SK-N-SH (cell line): ENCODE measurements at places on chromosomes 4 and X. TPM values are rescaled to one million over a fixed set of nuclear protein-coding genes. Genes with fewer than 3 reads are reported as not detected.

The SOD3 gene
- polyA plus RNA-seq, result 12.0 and 21.6 TPM in 2 replicates

The ATP8A1 gene
- polyA plus RNA-seq, result 0.38 and 0.78 TPM in 2 replicates

The PPP2R2C gene
- 0.08 and 0.21 TPM in 2 replicates for polyA plus RNA-seq

DNA sequence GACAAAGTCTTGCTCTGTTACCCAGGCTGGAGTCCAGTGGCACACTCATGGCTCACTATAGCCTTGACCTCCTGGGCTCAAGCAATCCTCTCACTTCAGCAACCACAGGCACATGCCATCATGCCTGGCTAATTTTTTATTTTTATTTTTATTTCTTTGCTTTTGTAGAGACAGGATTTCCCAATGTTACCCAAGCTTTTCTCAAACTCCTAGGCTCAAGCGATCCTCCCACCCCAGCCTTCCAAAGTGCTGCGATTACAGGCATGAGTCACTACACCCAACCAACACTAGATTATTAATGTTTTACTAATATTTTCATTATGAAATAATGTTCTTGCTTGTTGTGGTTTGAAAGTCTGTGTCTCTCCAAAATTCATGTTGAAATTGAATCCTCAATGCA, 5.2 kb upstream of the ACTRT1 start:
- H3K36me3 ChIP-seq, result no peaks in the 10 kb centered on the region
- H3K4me3 ChIP-seq, result no peak overlapping the region
- H3K4me1 ChIP-seq, result no peaks in the 10 kb centered on the region
- H3K27me3 ChIP-seq, result no peaks in the 10 kb centered on the region

DNA sequence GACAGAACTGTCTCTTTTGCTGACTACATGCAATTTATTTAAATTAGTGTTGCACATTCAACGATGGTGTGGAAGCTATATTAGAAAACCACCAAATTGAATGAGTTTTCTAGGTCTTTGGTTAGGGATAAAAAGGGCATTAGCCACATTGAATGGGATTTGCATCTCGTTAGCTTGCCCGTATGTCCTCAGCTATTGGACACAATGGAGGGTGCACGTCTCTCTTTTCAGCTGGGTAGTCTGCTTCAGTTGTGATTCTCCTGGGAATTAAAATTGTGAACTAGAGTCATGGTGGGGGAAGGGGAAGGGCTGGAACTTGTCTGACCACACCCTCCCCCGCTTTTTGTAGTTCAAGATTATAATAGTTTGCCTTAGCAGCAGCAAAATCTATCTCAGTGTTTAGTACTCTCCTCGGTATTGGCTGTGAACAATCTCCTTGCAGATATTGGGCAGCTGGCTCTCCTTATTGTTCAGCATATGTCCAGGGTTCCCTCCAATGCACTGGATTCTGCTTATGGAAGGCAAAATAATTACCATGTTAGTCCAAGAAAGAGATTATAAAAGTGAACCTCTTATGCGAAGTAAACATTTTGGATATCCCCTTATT, 23.3 kb downstream of the TRIM2 start:
- H3K27ac ChIP-seq, result peak overlapping the region; percentile 81
- H3K4me1 ChIP-seq, result peaks cover 16% of the 10 kb centered on the region; the same call in 1 of the 2 replicates
- no peak overlapping the region for H3K4me3 ChIP-seq
- no peaks in the 10 kb centered on the region for H3K27me3 ChIP-seq
- no peak for DNase-seq

DNA sequence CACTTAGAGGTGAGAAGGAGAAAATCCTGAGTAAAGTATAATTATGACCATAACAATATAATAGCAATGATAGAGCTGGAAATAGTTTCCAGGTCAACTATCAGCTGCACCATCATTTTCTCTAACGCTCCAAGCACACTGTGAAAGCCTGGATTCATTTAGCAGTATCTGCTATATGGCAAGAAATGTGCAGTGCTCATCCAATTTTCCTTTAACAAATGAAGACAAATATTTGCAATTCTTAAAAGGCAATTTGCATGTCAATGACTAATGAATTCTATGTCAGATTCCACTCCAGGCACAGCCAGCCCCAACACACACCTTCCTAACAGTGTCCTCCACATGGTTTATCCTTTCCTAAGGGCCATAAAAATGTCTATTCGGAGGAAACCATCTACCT, 12.7 kb downstream of the PRSS12 start:
- DNase-seq, result peak; percentile 15
- H3K27ac ChIP-seq, result peak overlapping the region; percentile 92
- no peak overlapping the region for H3K4me3 ChIP-seq
- H3K36me3 ChIP-seq, result peaks cover 3% of the 10 kb centered on the region; the same call in 1 of the 2 replicates

- no peaks in the 10 kb centered on the region for H3K4me1 ChIP-seq
- no peak for DNase-seq
- H3K4me3 ChIP-seq, result no peak overlapping the region
- no peak overlapping the region for H3K27ac ChIP-seq
- no peaks in the 10 kb centered on the region for H3K36me3 ChIP-seq
These were observed 533.0 kb downstream of the BCOR start for GRCh38 chrX:39564751-39565150.

DNA sequence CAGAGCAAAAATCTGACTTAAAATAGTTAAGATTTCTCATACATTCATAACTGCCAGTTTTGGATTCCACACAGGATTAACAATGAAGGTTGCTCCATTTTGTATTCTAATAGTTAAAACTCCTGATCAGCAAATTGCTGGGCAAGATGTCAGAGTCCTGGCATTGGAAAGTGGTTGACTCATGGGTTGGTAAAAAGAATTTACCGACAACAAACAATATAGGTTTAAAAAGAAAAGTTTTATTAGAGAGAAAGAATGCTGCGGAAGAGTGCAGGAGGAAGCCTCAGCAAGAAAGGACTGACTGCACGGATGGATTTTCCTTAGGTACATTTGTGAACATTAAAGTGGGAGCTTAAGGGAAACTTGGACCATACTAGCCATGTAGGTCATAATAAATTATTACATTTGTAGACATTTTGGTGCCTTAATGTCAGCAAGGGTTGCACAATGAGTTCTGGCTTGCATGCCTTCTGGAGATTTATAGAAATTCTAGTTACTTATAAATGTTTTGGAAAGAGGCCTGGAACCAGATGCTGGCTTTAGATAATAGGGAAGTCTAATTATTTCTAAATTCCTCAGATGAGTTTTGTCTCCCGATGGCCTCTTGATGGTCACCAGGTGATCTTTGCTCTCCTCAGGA, 25.4 kb upstream of the IL2 start:
- no peaks in the 10 kb centered on the region for H3K4me1 ChIP-seq
- H3K27me3 ChIP-seq, result peaks cover 5% of the 10 kb centered on the region; the same call in 1 of the 2 replicates
- no peak for DNase-seq
- H3K36me3 ChIP-seq, result no peaks in the 10 kb centered on the region

DNA sequence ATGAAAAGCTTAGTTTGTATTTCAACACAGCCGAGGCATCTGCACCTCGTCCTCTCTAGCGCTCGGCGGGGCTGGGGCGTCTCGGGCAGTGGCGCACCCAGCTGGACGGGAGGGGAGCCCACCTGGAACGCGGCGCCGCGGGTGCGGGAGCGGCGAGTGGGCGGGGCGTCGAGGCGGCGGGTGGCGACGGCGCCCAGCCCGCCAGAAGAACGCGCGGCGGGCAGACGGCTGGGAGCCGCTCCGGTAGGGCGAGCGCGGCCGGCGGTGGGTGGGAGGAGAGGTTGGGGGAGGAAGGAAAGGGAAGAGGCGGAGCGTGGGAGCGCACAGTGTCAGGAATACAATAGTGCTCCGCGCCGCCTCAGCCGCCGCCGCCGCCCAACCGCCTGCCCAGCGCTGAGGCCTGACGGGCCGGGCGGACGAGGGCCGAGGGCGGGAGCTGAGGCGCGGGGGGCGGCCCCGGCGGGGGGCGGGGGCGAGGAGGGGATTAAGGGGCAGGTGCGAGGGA, at the start of gene JADE3:
Gene JADE3 (plus strand): TSS at position 324 of the 505 bp plus-strand sequence. CDS start 72,474 bp downstream, outside the sequence.
- H3K27ac ChIP-seq, result peak within 1 kb of the TSS; percentile 55; the same call in 1 of the 2 replicates
- H3K4me3 ChIP-seq, result peak within 1 kb of the TSS; percentile 68
- peaks cover 3% of the 10 kb centered on the region; the same call in 1 of the 2 replicates for H3K4me1 ChIP-seq
- no peaks in the 10 kb centered on the region; the same call in 1 of the 2 replicates for H3K27me3 ChIP-seq

DNA sequence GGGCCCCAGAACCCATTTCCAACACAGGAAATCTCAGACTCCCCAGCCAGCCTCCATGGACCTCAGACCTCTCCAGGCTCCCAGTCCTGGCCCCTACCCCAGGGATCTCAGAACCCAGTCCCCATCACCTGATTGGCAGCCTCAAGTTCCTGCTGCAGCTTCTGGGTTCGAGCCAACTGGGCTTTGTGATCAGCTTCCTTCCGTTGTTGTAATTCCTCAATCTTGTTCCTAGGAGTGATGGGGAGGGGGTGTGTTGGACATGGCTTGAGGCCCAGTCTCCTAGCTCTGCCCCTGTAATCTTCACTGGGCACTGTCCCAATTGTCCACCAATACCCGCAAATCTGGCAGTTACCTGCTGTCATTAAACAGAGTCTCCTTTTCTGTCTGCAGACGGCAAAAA, 12.6 kb downstream of the GRIPAP1 start:
- H3K4me1 ChIP-seq, result no peaks in the 10 kb centered on the region
- H3K36me3 ChIP-seq, result peaks cover 35% of the 10 kb centered on the region; the same call in 1 of the 2 replicates
- no peak overlapping the region for H3K4me3 ChIP-seq
- H3K27ac ChIP-seq, result no peak overlapping the region
- H3K27me3 ChIP-seq, result no peaks in the 10 kb centered on the region

- H3K27ac ChIP-seq, result no peak overlapping the region
- no peak overlapping the region for H3K4me3 ChIP-seq
- no peaks in the 10 kb centered on the region for H3K36me3 ChIP-seq
- no peaks in the 10 kb centered on the region for H3K27me3 ChIP-seq
- no peak for DNase-seq
- H3K4me1 ChIP-seq, result no peaks in the 10 kb centered on the region
These were observed 43.0 kb upstream of the FRG1 start for GRCh38 chr4:189897667-189898066.
